Inflammatory macrophage treated with lipopolysaccharide for 1 hour (primary cell): ENCODE measurements at places on chromosomes 5 and 9.

GRCh38 chr9:38339087-38339486, 53.4 kb upstream of the ALDH1B1 start:
- peak; percentile 36 for DNase-seq

DNA sequence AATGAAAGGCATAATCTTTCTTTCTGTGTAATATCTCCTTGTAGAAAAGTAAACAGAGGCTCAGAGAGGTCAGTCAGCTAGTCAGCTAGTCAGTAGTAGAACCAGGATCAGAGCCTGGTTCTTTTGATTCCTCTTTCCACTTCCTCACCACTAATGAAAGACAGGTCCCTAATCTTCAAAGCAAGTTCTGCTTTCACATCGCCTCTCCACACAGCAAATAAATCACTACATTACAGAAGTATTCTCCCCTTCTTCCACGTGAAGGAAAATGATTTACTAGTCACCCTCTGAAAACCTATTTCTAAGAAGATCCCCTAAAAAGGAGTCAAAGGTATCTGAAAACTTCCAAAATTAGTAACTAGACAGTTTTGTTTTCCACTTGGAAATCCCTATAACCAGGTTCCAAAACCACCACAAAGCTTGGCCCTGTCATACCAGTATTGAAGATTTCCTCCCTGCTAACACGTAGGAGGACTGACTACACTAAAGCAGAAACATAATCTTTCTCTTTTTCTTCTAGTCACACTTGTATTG, 140.5 kb upstream of the TARS1 start:
- peak; percentile 85 for DNase-seq

GRCh38 chr5:122779451-122779850, 4.6 kb downstream of the SNX2 start:
- DNase-seq: no peak

DNA sequence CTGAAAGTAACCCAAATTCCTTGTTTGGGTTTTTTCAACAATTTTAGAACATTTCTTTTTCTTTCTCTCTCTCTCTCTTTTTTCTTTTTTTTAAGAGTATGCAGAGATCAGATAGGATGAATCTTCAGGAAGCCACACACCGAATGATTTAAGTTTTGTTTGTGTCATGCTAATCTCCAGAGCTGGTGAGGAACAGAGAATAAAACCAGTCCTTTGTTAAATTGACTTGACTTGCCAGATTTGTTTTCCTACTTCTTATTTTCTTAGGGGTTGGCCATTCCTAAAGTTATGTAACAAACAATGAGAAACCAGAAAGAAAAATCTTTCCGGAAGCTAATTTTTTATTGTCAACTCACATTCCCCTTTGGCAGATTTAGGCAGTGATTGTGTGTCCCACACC, 1669.3 kb upstream of the CDH6 start:
- no peak for DNase-seq

- no peak for DNase-seq
These were observed 1.2 kb upstream of the GABRA1 start for GRCh38 chr5:161846746-161847145.

DNA sequence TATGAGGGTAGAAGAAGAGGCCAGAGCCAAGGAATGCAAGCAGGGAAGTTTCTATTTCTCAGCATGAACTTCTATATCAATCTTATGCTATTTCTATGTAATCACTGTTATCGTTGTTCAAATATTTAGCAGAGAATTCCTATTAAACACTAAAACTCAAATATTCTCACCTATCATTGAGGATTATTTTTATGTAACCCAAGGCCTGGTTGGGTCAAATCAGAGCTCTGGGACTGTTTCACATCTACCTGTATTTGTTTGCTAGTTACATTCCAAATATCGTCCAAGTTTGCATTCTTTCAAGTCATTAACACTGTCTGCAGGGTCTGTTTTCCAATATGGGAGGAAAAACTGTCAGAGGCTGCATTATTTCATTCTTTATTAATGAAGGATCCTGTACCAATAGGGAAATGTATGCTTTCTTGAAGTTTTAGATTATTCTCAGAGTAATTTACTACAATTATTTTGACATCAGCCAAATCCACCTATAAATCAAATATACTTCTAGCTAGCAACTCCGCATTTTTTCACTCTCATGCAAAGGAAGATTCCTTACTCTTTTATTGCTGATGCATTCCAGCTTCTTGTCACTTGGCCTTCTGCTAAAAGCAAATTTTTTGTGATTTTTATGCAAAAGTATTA, 52.2 kb downstream of the LURAP1L start:
- DNase-seq: no peak

DNA sequence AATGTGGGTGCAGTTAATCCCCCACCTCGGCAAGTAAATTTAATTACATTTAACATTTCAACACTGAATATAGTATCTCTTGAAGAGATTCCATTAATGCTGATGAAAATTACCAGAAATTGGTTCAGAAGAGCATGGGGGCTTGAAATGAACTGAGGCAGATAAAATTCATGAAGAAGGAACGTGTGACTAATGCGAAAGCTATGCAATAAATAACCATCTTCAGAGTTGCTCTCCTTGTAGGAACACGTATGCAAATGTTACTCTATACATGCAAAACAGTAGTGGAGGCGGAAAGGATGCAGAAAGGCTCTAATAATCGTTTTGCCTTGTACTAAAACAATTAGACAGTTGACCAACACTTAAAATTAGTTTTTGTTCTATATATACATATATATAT, 320.2 kb downstream of the CTNND2 start:
- no peak for DNase-seq

GRCh38 chr5:17214893-17215292, 2.5 kb upstream of the BASP1 start:
- no peak for DNase-seq

- no peak for DNase-seq
These were observed 958 bp upstream of the LCN8 start for GRCh38 chr9:136759001-136759400.

- DNase-seq: no peak
These were observed 24.1 kb downstream of the PITX1 start for GRCh38 chr5:135009736-135010501.
